ENCODE measurements at places on chromosomes 1 and 21.

GRCh38 chr21:44010429-44010828 is 1.7 kb upstream of the TRAPPC10 start:
- peak overlapping the region; percentile 5 for H3K4me3 ChIP-seq
- H3K27me3 ChIP-seq: no peaks in the 10 kb centered on the region
- peaks cover 9% of the 10 kb centered on the region for H3K36me3 ChIP-seq
- no peak for DNase-seq

DNA sequence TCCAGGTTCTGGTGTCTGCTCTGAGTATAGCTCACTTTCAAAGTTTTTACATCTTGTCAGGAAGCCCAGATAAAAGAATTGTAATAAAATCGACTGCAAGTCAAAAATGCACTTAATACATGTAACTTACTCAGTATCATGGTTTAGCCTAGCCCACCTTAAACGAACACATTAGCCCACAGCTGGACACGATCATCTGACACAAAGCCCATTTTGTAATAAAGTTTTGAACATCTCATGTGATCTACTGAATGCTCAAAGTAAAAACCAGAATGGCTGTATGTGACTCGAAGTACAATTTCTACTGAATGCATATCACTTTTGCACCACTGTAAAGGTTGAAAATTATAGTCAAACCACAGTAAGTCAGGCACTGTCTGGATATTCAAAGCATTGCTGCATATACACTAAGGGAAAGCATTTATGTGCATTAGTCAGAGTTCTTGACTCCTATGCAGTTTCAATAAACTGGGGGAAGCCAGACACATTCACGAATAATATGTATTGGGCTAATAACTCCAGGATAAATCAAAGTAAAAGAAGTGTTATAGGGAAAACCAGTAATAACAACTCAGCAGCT is 12.2 kb upstream of the TDRD10 start:
- H3K27ac ChIP-seq: no peak overlapping the region
- H3K4me1 ChIP-seq: peaks cover 27% of the 10 kb centered on the region
- no peaks in the 10 kb centered on the region for H3K27me3 ChIP-seq
- H3K4me3 ChIP-seq: no peak overlapping the region
- no peak for DNase-seq

GRCh38 chr1:62467092-62467491 is 30.2 kb downstream of the USP1 start:
- peaks cover 44% of the 10 kb centered on the region for H3K36me3 ChIP-seq
- no peak overlapping the region for H3K4me3 ChIP-seq
- DNase-seq: no peak

DNA sequence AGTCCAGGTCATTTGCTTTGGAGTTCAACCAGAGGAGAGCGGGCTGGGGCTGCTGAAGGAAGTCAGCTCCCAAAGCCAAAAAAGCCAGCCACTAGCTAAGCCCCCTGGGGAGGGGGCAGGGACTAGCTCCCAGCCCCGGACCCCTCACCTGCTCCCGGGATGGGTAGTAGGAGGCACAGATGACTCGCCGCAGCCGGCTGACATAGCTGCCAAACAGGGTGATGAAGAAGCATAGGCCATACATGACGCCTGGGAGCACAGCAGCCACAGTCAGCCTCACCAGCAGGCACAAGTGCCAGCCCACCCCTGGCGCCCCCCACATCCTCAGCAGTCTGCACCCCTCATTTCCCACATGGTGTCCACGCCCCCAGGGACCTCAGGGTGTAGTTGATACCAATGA is 7.4 kb downstream of the DCST2 start:
- H3K27me3 ChIP-seq: no peaks in the 10 kb centered on the region
- no peak overlapping the region for H3K27ac ChIP-seq
- no peak for DNase-seq
- no peak overlapping the region for H3K4me3 ChIP-seq
- peaks cover 4% of the 10 kb centered on the region for H3K4me1 ChIP-seq

DNA sequence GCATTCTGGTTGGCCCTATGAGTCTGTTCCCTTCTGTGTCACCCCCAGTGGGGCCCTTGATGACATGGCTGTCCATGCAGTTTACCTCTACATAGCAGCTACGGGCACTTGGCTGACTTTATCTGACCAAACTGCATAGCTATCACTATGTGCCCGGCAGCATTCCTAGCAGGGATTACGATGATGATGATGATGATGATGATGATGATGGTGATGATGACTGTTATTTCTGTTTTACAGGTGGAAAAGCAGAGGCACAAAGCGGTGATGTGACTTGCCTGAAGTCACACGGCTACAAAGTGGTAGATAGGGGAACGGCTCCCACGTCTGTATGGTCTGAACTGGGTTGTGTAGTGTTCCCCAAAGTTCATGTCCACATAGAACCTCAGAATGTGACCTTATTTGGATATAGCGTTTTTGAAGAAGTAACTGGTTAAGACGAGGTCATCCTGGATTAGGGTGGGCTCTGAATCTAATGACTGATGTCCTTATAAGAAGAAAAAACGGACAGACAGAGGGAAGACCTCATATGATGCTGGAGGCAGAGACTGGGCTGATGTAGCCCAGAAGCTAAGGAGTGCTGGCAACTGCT is 57.6 kb downstream of the RUNX1 start:
- no peaks in the 10 kb centered on the region for H3K27me3 ChIP-seq
- peaks cover 76% of the 10 kb centered on the region for H3K4me1 ChIP-seq
- no peak for DNase-seq
- no peak overlapping the region for H3K4me3 ChIP-seq

- DNase-seq: peak; percentile 70
- H3K4me1 ChIP-seq: peaks cover 86% of the 10 kb centered on the region
- H3K36me3 ChIP-seq: peaks cover 5% of the 10 kb centered on the region
- H3K27me3 ChIP-seq: no peaks in the 10 kb centered on the region
- peak overlapping the region; percentile 100 for H3K27ac ChIP-seq
Measured at GRCh38 chr1:18927082-18927653, 24.8 kb upstream of the ALDH4A1 start.

- peaks cover 13% of the 10 kb centered on the region for H3K4me1 ChIP-seq
- H3K4me3 ChIP-seq: no peak overlapping the region
- peaks cover 5% of the 10 kb centered on the region for H3K27me3 ChIP-seq
- DNase-seq: no peak
- H3K27ac ChIP-seq: peak overlapping the region; percentile 4
Measured at GRCh38 chr1:109981004-109981335, 3.6 kb upstream of the AHCYL1 start.

- H3K4me3 ChIP-seq: no peak overlapping the region
- DNase-seq: peak; percentile 21
- H3K27me3 ChIP-seq: peaks cover 14% of the 10 kb centered on the region
- no peak overlapping the region for H3K27ac ChIP-seq
- H3K4me1 ChIP-seq: no peaks in the 10 kb centered on the region
Measured at GRCh38 chr1:241579434-241579833, 47.3 kb downstream of the KMO start.

GRCh38 chr1:11340233-11340632 is 67.2 kb downstream of the UBIAD1 start:
- peaks cover 17% of the 10 kb centered on the region for H3K27me3 ChIP-seq
- no peak overlapping the region for H3K4me3 ChIP-seq
- H3K4me1 ChIP-seq: peaks cover 5% of the 10 kb centered on the region
- no peak for DNase-seq
- H3K27ac ChIP-seq: no peak overlapping the region

DNA sequence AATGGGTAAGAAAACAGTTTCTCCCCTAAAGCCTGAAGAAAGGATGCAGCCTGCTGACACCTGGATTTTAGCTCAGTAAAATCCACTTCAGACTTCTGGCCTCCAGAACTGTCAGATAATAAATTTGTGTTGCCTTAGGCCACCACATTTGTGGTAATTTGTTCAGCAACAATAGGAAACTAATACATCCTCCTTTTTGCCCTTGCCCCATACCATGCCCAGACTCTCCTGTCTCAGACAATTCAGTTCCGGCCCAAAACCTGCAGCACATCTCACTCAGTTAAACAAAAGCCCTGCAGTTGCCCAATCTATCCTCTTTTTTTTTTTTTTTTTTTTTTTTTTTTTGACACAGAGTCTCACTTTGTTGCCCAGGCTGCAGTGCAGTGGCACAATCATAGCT is 25.8 kb downstream of the SMIM12 start:
- H3K4me3 ChIP-seq: no peak overlapping the region
- H3K27me3 ChIP-seq: no peaks in the 10 kb centered on the region
- H3K27ac ChIP-seq: no peak overlapping the region
- no peaks in the 10 kb centered on the region for H3K36me3 ChIP-seq
- DNase-seq: no peak

DNA sequence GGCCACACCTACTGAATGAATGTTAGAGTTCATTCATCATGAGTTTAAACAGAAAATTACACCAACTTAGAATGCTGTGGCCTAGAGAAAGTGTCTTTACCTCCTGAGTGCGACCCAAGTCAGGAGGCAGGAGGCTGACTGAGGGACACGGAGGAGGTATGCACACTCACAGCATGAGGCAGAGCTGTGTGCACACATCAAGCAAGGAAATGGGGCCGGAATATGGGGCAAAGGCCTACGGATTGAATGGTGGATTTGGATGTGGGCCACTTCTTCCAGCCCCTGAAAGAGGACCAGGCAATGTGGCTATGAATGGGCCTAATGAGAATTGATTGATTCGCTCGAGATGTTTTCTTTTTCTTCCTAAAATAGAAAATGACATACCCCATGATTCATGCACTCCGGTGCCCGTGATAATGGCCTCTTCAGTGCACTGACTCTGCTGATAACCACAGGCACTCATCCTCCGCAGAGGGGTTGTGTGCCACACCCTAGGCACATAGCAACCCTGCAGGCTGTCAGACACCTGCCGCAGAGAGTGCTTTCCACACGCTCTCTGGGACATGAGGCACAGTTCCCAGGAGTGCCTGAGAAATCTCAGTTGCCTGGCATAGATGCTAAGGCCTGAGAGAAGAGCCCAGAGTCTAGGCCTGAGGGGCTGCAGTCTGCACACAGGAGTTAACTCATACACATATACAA is 155.5 kb downstream of the GLUL start:
- no peak overlapping the region for H3K27ac ChIP-seq
- H3K4me1 ChIP-seq: peaks cover 7% of the 10 kb centered on the region
- H3K36me3 ChIP-seq: no peaks in the 10 kb centered on the region
- H3K27me3 ChIP-seq: peaks cover 3% of the 10 kb centered on the region
- H3K4me3 ChIP-seq: no peak overlapping the region

- no peaks in the 10 kb centered on the region for H3K4me1 ChIP-seq
- H3K27ac ChIP-seq: no peak overlapping the region
- DNase-seq: no peak
- H3K27me3 ChIP-seq: peaks cover 6% of the 10 kb centered on the region
- no peak overlapping the region for H3K4me3 ChIP-seq
- H3K36me3 ChIP-seq: no peaks in the 10 kb centered on the region
Measured at GRCh38 chr1:63874278-63874880, 100.6 kb downstream of the ROR1 start.

DNA sequence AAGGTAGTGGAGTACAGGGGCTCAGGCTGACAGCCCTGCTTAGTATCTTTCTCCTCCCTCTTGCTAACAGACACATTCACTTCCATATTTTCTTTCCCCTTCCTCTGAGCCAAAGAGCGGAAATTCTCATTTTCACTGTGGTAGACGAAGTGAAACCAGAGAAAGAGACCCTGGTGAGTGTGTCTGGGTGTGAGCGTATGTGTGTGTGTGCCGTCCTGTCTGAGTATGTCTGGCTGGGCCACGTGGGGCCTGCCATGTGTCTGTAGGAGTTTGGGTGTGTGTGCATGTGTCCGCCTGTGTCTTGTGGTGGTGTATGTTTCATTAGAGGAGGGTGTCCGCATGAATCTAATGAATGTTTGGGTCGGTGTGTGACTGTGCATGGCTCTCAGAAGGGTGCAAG is 1.7 kb downstream of the COL8A2 start:
- no peak overlapping the region for H3K27ac ChIP-seq
- peaks cover 15% of the 10 kb centered on the region for H3K4me1 ChIP-seq

GRCh38 chr1:172467446-172467845 is 23.6 kb upstream of the PIGC start:
- H3K36me3 ChIP-seq: no peaks in the 10 kb centered on the region
- no peaks in the 10 kb centered on the region for H3K27me3 ChIP-seq
- no peak for DNase-seq
- H3K4me3 ChIP-seq: no peak overlapping the region

- peak overlapping the region; percentile 35 for H3K4me3 ChIP-seq
- no peak overlapping the region for H3K27ac ChIP-seq
- peaks cover 25% of the 10 kb centered on the region for H3K27me3 ChIP-seq
- no peak for DNase-seq
Measured at GRCh38 chr1:1351511-1352427, 2.6 kb upstream of the DVL1 start.

DNA sequence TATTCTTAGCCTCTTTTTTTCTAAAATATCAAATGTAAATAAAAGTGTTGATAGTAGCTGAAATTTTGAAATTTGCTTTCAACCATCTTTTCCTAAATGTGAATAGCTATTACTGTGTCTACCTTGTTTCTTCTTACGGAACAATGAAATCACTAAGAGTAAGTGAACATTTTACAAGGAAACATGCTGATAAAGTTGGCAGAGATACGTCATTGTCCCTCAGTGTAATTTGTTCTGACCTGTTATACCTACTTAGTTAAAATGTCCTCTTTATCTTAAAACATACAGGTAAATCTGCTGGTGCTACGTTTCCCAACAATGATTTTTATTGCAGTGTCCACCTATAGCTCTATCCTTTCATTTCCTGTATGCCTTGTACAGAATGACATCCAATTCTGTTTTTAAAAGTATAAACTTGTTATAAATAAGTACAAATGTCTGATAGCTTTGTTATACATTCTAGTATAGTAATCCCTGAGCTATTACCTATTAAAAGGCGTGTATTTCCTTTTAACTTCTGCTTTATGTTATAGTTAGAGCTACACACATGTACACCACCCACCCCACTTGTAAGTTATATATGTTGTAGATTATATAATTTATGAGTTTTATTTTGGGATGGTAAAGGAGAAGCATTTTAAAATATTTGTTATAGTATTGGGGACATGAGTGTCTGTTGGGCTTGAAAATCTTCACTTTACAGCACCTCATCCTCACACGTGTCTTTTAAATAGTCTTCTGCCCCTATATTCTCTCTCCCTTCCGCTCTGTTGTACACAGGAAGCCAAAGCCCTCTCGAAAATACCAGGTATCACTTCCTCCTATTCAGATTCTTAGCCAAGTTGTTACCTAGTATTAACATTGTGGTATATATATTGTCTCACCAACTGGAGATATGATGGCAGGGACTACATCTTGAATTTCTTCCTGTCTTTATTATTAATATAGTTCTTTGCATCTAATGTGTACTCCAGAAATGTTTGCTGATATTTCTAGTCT is 25.2 kb downstream of the LAMC1 start:
- peaks cover 29% of the 10 kb centered on the region for H3K27me3 ChIP-seq
- H3K4me1 ChIP-seq: no peaks in the 10 kb centered on the region
- H3K27ac ChIP-seq: no peak overlapping the region
- no peak for DNase-seq
- no peak overlapping the region for H3K4me3 ChIP-seq

- peaks cover 69% of the 10 kb centered on the region for H3K4me1 ChIP-seq
- no peaks in the 10 kb centered on the region for H3K27me3 ChIP-seq
- peak overlapping the region; percentile 49 for H3K4me3 ChIP-seq
- H3K36me3 ChIP-seq: no peaks in the 10 kb centered on the region
Measured at GRCh38 chr1:172394141-172394751, 26.2 kb upstream of the C1orf105 start.
